ENCODE measurements at places on chromosomes 2 and 18.

- DNase-seq = no peak
Measured at GRCh38 chr18:58842978-58843687, 21.5 kb upstream of the ZNF532 start.

DNA sequence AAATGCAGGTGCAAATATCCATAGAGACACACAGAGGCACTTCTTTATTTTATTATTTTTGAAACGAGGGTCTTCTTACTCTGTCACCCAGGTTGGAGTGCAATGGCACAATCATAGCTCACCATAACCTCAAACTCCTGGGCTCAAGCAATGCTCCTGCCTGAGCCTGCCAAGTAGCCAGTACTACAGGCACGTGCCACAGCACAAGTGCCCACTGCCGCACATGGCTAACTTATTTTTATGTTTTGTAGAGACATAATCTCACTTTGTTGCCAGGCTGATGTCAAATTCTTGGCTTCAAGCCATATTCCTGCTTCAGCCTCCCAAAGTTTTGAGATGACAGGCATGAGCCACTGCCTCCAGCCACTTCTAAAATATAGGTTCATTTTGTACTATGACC lies 537.6 kb downstream of the THSD7B start:
- DNase-seq = no peak

GRCh38 chr18:2902327-2902726 lies 55.5 kb downstream of the EMILIN2 start:
- DNase-seq = no peak

DNA sequence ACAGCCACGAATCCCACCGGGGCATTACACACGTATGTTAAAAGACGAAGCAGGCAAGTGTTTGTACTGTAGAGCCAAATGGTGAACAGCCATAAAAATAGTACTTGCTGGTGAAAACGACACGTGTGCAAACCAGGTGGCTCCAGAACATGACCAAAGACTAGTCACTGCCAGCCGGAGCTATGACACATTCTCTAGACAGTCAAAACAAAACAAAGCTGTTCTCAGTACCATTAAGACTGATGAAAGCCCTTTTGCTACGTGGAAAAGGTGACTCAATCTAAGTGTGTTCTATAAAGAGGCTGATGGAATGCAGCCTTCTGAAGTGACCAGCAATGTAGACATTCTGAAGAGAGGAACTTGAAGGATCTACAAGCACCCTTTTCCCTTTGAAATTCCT lies 367.7 kb upstream of the NETO1 start:
- no peak for DNase-seq

- DNase-seq = no peak
Measured at GRCh38 chr2:138455275-138455674, 46.3 kb upstream of the SPOPL start.

DNA sequence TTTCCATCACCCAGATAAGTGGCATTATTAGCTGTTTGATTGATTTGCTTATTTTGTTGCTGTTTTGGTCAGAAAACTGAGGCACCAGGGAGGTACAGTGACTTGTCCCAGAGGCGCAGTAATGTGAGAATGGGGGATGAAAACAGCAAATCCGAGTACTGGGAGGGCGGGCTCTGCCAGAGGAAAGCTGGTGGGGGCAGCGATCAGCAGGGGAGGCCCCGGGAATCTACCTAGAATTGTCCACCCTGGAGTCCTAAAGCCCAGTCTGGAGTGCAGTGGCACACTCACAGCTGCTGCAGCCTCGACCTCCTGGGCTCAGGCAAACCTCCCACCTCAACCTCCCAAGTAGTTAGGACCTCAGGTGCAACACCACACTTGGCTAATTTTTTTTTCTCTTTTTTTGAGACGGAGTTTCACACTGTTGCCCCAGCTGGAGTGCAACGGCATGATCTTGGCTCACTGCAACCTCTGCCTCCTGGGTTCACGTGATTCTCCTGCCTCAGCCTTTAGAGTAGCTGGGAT lies 17.0 kb upstream of the PTMA start:
- no peak for DNase-seq

DNA sequence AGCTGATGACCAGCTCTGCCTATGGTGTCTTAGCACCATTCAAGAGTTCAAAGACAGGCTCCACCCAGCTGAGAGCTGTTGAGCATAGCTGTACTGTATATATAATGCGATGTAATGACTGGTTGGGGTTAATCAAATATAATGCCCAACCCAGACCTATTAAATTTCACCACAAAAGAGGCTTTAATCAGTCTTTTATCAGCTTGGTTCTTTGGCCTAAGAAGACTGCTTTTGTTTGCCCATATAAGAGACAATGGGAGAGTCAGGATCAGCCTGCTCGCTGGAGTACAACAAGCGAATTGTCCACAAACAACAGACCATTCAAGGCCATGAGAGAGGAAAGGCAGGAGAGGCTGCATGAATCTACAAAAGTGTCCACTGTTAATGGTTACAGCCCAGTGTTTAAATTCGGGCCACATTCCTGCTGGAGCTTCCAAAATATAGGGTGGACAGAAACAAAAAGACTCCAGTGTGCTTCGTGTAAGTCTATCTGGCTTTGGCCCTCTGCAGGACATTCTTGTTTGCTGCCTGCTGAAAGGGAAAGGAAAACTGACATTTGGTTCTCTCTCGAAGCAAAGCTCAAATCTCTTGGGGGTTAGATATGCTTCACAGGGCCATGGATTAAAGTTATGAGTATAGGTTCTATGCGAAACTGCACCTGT lies 299.0 kb upstream of the FBXO11 start:
- DNase-seq = no peak

DNA sequence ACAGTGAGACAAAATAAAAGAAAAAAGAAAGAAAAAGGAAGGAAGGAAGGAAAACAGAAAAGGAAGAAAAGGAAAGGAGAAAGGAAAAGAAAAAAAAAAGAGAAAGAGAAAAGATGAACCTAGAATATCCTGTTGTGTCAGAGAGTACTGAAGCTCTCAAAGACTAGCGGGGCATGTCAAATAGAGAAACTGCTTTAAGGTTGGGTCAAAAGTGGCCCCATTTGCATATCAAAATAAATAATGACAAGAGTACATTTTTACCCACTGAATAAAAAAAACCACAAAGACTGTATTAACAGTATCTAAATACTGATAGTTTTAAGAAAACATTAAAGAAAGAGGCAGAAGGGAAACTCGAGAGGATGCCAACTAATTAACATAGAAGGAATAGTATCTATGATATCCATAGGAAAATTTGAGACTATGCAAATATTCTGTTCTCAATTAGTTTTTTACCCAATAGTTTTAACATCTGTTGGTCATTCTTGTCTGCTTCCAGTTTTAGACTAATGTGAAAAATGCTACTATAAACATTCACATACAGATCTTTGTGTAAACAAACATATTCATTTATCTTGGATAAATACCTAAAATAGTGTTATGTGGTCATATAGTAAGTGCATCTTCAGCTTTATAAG lies 53.2 kb downstream of the SFXN5 start:
- DNase-seq = no peak

DNA sequence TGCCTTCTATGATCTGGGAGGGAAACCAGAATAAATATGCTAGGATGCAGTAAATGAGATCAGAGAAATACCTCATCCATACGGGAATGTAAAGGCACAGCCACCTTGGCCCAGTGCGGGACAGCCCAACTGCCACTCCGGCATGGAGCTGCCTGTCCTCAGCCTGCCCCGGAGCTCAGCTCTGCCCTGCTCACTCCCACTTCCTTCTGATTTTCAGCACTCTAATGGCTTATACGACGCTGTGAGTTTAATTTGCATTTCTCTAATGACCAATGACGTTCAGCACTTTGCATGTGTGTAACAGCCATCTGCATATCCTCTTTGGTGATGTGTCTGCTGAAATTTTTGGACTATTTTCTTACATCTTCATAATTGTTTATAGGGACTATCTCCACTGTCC lies 172.5 kb upstream of the RAB6C start:
- DNase-seq = no peak

GRCh38 chr2:235168174-235168979 lies 216.6 kb downstream of the SH3BP4 start:
- no peak for DNase-seq

- DNase-seq = no peak
Measured at GRCh38 chr18:35071819-35072247, 30.6 kb downstream of the MAPRE2 start.

Data from activated CD4-positive, alpha-beta T cell treated with anti-CD3 and anti-CD28 coated beads, Interleukin-2, amount 10 ng/mL, durations not matched to agents 7 days and 5 days (primary cell).